ENCODE measurements at places on chromosomes 7 and 10.

DNA sequence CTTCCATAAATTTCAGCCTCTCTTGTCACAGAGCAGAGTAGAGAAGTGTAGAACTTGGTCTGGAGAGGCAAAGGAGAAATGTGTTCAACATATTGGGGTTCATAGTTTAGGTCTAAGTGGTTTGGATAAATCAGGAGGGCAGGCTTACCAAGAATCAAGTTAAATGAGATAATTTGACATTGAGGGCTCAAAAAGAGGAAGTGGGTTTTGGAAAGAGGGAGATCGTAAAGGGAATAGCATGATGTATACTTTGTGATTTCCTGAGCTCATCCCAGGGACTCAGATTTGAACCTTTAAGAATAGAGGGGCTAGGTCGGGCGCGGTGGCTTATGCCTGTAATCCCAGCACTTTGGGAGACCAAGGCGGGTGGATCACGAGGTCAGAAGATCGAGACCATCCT is 34.7 kb upstream of the NPY start:
- peak; percentile 13 for DNase-seq

DNA sequence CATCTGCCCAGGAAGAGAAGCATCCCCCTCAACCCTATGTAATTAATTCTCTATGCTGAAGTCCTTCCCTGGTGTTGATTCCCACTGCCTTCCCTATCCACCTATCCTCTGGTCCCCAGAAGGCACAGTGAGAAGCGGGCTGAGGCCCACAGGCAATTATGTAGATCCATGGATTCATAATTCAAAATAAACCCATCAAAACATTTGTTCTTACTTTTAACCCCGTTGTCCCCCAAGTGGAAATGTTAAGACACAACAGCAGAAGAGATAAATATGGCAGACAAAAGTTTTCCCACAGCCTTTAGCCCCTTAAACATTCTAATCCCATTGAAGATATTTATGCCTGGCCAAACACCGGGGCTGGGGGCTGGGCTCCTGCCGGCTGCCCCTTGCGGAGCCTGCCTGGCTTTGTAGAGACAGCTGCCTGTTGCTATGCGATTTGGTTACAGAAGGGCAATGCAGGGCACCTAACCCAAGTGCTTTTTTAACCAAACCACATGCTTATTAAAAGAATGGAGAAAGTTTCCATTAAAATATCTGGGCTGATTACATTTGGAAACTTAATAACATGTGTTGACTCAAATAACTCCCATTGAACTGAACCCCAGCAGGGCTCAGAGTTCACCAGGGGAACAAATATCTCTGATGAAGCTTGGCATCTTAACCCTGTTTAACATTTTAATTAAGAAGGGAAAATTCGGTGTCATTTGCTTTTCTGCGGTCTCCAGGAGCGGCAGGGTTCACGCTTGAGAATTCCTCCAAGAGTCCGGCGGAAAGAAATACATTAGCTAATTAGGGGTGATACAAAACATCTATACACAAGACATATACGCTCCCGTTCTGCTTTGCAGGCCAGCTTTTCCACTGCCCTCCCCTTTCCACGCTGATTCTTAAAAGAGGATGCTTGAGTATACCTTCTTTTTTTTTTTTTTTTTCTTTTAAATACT is 110.8 kb upstream of the FGFR2 start:
- DNase-seq: no peak

- DNase-seq: peak; percentile 53
Observed at GRCh38 chr7:98795741-98796493, 73.9 kb downstream of the TMEM130 start.

- no peak for DNase-seq
Observed at GRCh38 chr10:52464368-52465124, 150.5 kb downstream of the DKK1 start.

- no peak for DNase-seq
Observed at GRCh38 chr7:131381069-131381838, 53.6 kb downstream of the MKLN1 start.

- DNase-seq: peak; percentile 27
Observed at GRCh38 chr10:128180843-128181242, 54.6 kb upstream of the MKI67 start.

DNA sequence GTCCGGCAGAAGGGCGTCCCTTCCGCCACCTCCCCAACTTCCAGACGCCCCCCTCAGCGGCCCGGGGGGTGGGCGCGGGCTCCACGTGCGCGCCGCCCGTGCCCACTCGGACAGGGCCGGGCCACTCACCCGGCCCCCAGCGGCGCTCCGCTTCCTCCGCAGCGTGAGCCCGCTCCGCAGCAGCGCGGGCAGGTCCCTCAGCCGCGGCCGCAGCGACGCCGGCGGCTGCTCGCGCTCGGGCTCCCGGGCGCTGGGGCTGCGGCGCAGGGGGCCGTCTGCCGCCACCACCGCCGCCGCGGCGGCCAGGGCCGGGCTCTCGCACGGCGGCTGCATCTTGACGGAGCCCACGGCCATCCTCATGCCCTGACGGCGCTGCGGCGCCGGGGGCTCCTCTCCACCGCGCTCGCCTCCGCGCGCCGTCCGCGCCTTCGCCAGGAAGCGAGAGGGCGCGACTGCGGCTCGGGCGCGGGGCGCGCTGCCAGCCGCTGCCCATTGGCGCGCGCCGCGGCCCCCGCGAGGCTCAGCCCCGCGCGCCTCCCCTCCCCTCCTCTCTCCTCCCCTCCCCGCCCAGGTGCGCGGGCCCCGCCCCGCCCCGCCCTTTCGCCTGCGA is at the start of gene RAPGEF5:
TSS of gene RAPGEF5 (minus strand) at position 454 of the 610 bp plus-strand sequence. CDS start at position 360, 94 bp downstream.
- DNase-seq: no peak

DNA sequence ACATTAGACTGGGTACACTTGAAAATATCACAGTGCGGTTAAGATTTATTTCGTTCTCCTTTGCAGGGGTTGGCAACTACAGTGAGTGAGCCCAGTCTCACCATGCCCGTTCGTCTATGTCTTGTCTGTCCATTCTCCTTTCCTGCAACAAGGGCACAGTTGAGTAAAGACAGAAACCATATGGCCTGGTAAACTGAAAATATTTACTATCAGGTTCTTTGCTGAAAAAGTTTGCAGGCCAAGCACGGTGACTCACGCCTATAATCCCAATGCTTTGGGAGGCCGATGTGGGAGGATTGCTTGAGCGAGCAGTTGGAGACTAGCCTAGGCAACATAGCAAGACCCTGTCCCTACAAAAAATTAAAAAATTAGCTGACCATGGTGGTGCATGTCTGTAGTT is 11.4 kb upstream of the KCTD7 start:
- no peak for DNase-seq

- no peak for DNase-seq
Observed at GRCh38 chr10:61272781-61273180, 180.4 kb downstream of the TMEM26 start.

DNA sequence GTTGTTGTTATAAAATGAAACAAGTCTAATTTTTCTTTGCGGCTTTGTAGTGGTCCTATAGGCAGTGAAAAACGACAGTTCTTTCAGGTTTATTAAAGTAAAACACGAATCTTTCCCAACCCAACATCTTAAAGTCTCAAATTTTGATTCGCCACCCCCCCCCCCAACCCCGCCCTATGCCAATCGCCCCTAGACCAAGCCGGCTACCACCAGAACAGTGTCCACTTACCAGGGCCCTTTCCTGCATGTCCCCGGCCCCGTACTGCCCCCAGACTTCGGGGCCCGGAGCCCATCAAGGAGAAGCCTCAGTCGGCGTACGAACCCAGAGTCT is 335 bp upstream of the CHCHD1 start:
- no peak for DNase-seq

- DNase-seq: no peak
Observed at GRCh38 chr7:29457141-29457561, 106.5 kb upstream of the PRR15 start.

DNA sequence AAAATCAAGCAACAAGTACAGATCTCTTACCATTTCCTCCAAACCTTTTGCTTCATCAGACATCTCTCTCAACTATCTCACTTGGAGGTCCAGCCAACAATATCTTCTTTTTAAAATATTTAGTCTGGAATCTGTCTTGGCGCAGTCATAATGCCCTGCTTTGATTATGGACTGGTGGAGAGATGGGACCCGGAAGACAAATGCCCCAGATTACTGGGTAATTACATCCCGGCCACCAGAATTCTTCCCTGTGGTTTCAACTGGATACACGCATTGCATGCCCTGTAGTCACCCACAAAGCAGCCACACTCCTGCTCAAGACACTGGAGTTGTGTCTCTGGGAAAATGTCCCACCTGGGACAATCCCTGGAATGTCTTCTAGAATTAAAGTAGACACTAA is 65.5 kb downstream of the BPGM start:
- no peak for DNase-seq

DNA sequence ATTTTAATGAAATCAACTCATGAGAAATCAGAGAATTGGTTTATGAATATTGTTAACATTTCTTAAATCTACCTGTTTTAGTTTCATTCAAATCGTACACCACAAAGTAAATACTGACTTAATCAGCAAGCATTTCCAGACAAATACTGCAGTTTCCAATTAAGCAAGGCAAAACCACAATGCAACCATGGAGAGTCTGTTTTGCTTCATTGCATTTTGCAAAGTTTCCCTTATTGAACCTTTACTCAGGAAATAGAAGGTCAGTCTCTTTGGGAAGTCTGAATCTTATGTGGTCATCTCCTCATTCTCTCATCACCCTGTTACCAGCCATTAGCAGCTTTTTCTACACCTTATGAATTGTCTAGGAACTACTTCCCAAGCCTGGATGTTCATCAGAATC is 400.5 kb downstream of the IPMK start:
- no peak for DNase-seq

- DNase-seq: no peak
Observed at GRCh38 chr10:122774231-122774630, 71.4 kb downstream of the CUZD1 start.

GRCh38 chr10:89171263-89171872 is 35.7 kb downstream of the CH25H start:
- DNase-seq: no peak

DNA sequence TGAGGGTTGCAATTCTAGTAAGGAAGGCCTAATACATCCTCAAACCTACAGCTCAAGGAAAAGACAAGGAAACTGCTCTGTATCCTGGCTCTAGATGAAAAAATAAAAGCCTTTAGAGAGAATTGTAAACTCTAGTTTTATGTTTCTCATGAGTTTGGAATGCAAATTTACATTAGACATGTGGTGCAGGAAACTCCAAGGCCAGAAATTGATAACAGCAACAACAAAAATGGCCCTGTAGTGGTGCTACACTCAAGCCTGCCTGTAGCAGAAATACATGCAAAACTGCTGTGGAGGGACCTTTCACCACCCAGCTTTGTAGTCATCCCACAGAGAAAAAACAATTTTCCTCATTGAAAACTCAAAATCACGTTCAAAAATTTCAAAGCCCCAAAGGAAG is 546.7 kb upstream of the LRRN3 start:
- no peak for DNase-seq

GRCh38 chr10:71778071-71778825 is 4.9 kb upstream of the VSIR start:
- DNase-seq: peak; percentile 64

DNA sequence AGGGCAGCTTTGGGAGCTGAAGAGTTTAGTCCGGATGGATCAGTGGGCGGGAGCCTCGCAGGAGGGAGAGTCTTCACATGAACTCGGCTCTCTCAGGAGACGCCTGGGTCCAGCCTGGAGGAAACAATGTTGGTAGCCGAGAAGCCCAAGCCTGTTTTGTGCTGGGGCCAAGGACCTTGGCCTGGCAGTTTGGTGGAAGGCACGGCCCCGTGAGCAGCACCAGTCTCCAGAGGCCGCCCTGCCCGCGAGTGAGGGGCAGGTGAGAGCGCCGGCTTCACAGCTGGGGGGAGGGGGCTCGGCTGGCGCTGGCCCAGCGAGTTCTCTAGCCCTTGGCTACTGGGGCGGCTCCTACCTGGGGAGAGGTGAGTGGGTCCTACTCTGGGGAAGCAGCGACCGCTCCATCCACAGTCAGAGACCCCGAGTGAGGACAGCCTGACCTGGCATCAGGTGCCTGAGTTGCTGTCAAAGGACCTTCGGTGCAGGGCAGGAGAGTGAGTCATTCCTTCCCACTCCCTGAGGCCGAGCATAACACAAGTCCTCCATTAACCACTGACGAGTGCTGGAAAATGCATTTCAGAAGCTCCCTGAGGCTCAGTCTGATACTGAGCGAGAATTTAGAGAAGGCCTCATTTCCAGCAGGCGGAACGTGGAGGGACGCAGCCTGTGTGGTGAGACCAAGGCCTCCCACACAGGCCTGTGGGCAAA is 89.3 kb upstream of the DIP2C start:
- DNase-seq: no peak

DNA sequence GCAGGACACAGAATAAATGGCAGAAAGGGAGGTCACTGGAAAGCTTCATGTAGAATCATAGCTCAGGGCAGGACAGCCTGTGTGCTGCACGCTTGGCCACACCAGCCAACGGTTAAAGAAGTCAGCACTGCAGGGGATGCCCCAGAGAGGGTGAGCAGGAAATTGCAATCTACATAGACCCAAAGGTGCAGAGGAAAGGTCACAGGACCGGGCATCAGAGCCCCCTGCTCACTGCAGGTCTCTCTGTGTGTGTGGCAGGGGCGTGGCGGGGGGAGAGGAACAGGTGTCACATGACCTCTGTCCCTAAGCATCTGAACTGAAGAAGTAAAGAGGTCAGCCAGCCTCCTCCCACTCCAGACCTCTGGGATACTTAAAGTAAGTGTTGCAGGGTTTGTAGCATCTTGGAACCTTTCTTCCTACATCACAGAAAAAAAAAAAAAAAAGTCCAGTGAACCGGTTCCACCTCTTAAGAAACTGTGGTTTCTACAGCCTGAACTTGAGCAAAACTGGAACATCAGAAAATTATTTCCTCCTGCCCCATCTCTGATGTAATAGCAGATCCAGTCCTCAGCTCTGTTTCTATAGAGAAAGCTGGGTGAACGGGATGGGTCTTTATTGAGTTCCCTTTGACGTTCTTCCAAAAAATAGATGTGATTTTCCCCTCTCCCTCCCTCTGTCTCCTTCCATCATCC is 64.3 kb downstream of the RGS10 start:
- no peak for DNase-seq

GRCh38 chr10:62029401-62029800 is 127.9 kb downstream of the ARID5B start:
- peak; percentile 12 for DNase-seq

- peak; percentile 47 for DNase-seq
Observed at GRCh38 chr7:158587162-158588084, at the start of gene PTPRN2. Gene PTPRN2, minus strand, starts transcription at chr7:158587823.

DNA sequence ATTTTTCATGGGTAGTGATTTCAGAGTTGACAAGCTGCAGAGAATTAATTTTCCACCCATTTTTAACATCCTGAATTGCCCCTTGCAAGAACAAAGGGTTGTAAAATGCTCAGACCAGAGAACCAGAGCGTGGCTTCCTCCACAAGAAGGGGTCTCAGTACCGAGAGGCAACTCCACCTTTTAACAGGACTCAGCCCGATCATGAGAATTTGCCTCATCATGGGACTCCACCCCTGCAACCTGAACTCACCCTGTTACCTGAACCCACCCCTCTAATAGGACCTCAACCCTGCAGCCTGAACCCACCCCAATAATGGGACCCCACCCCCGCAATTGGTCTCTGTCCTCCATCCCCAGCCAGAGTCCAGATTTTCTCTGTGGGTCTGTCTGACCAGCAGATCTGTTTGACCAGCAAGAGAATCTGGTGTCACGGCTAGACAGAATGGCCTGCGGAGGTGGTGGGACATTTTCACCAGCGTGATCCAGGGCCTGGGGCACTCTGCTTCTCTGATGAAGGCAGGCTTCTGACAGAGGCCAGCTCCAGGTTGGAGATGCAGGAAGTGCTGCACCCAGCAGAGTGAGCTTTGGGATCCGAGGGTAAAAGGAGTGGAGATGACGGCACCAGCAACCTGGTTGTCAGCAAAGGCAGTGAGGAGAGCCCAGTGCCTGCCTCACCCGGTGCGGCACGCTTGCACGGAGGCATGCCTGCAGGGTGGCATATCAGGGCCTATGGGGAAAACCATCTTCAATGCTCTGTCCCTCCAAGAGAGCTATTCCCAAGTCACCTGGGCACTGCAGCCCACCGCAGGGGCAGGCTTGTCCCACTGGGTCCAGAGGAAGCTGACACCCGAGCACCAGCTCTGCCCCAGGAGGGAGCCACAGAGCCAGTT is 136.6 kb downstream of the TCERG1L start:
- DNase-seq: no peak

All from MV-4-11 (cell line).